ENCODE measurements at places on chromosomes 2 and 18. TPM values are rescaled to one million over a fixed set of nuclear protein-coding genes. Genes with fewer than 3 reads are reported as not detected.

STK11IP gene
- total RNA-seq, result 8.9 TPM

SLC14A1 gene
- 14.6 TPM for total RNA-seq

SLC1A4 gene
- 10.4 TPM for total RNA-seq

AKAIN1 gene
- total RNA-seq, result not detected

HOXD8 gene
- 18.8 TPM for total RNA-seq

MATN3 gene
- total RNA-seq, result 0.52 TPM

HTR2B gene
- 0.52 TPM for total RNA-seq
